ENCODE measurements at places on chromosomes 16 and 17.

- peak; percentile 83 for DNase-seq
These were observed 41.5 kb downstream of the CD300LF start for GRCh38 chr17:74671031-74671771.

DNA sequence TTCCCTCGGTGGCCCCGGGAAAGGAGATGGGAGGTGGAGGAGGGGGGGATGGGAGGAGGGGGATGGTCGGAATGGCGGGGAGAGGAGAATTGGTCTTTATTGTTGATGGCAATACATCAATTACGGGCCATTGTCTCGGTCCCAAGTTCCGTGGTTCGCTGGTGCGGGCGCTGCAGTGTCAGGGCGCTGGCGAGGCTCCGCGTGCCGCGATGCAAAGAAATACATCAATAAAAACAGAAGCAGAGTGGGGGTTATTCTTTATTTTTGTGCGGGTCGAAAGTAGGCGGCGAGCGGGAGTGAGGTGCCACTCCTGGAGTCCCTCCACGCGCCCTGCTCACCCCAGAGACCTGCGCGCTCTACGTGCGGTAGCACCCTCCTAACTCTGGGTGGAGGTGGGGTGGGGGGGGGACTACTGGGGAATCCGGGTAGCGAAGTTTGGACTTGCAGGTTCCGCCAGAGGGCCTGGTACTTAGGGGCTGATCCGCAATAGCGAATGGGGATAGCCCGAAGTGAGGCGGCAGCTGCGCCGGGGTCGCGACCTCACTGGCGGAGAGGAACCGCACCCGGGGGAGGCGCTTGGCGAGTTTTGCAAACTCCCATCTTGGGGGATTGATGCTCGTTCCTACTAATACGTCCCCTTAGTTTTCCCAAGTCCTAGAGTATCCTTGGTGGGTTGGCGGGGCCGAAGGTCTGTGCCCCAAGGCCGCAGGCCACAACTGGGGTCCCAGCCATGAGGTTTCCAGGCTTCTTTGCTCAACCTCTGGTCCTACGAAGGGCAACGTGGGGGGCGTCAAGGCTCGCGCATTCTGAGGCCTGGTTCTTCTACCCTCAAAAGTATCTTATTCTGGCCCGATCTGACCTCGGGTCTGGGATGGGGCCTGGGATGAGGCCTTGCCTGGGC lies 3.5 kb upstream of the SALL1 start:
- DNase-seq, result no peak

DNA sequence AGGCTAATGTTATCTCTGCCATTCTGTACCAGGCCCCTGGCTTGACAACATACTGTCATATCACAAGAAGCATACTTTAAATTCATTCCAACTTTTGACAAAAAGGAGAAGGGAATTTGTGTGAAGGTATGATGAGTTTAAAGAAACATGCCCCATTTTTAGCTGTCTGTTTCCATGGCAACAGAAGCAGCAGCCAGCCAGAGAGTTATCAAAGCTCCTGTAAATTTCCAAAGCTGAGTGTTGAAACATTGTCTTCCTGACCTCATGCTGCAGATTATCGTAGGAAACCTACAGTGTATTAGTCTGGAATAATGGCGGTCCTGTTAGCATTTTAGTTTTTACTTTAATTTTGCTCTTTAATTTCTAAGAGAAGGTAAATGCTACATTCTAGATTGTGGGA lies 124.9 kb downstream of the MRTFB start:
- peak; percentile 58 for DNase-seq

- no peak for DNase-seq
These were observed 49.7 kb downstream of the EPN2 start for GRCh38 chr17:19286751-19287341.

DNA sequence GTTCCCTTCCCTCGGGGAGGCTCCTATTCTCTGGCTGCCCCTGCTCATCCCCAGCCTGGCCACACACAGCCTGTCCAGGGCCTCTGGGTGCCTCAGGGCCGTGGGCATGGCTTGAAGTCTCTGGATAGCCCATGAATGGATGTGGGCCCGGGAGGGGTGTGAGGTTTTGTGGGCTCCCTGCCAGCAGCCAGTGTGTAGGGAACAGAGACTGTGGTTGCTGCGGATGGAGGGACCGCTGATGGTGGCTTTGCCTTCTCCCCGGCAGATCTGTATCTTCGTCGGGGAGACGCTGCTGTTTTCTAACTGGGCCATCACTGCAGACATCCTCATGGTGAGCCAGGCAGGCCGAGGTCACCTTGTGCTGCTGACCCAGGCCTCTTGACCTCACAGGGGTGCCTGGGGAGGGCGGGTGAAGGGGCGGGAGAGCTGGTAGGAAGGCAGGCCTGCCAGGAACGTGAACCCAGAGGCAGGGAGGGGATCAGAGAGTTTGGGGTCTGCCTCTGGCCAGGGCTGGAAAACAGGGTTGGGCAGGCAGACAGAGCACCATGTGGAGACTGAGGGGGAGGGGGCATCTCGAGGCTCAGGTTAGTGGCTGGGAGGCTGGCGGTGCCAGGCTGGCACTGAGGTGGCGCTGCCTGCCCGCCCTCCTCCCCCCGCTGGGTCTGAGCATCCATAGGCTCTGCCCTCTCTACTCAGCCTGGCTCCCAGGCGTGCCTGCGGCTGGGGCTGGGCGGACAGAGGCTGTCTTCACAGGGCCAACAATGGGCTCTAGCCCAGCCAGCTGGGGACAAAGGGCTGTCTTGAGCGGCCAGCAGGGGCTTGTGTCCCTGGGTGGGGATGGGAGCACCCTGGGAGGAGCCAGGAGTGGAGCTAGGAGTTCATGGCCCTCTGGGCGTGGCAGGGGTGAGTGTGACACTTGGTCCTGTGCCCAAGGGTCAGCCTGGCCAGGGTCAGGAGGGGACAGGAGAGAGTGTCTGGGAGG lies 21.4 kb downstream of the MYBBP1A start:
- no peak for DNase-seq

DNA sequence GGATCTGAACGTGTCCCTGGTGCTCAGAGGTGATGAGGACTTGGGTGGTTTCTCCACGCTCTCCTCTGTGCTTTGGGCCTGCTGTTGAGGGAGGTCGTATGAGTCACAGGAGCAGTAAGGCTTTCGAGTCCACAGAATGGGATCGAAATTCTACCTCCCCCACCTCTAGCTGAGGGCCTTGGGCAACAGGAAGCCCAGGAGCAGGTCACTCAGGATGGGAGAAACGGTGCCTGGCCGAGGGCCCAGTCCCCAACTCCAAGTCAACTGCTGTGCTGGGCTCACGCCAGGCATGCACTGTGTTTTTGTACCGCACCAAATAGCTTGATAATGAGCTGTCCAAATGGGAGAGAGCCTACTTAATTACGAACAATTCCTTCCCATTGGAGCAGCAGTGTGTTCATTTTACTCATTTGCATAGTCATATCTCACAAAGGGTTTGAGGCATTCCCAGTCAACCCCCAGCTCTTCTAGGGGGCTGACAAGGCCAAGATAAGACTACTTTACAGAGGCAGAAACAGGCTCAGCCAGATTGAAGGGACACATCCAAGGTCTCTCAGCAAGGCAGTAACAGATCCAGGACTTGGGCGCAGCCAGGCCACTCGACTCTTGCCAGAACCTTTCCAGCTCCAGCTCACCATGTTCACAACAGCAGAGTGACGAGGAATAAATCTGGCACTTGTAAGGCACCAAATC lies 53.6 kb downstream of the WNT3 start:
- DNase-seq, result peak; percentile 69

DNA sequence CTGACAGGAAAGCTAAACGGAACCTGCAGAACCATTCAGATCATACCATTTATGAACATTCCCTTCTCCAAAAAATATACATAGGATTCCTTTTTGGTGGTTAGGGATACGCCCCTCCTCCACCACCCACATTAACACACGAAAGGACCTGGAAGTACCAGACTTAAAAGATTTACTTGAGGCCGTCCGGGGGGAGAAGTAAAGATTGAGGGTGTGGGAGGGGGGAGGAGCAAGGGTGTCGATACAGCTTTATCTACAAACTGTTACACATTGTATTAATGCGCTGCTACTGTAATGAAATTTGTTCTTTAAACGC lies 537 bp downstream of the PALB2 start:
- peak; percentile 6 for DNase-seq

- DNase-seq, result peak; percentile 76
These were observed 48.9 kb downstream of the VMP1 start for GRCh38 chr17:59756236-59756818.

- DNase-seq, result no peak
These were observed 80.4 kb downstream of the PGS1 start for GRCh38 chr17:78458736-78459335.

DNA sequence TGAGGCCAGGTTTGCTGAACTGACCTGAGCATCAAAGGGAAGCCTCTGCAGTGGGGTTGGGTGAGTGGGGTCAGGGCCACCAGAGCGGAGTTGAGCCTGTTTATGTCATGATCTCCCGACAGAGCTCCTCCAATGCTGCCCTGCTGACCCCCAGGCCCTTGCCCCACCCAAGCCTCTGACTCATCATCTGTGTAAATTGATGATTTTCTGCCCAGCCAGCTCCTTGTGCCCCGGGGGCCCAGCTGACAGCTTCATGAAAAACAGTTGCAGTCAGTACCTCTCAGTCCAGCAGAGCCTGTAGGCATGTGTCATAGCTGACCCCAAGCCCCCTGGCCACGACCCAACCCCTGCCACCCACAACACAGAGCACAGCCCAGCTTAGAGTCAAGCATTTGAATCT lies 134.9 kb downstream of the CCT6B start:
- DNase-seq, result no peak

GRCh38 chr17:62678214-62678919 lies 50.9 kb downstream of the MRC2 start:
- no peak for DNase-seq

GRCh38 chr16:66224626-66225025 lies 141.9 kb upstream of the CDH5 start:
- DNase-seq, result peak; percentile 25

DNA sequence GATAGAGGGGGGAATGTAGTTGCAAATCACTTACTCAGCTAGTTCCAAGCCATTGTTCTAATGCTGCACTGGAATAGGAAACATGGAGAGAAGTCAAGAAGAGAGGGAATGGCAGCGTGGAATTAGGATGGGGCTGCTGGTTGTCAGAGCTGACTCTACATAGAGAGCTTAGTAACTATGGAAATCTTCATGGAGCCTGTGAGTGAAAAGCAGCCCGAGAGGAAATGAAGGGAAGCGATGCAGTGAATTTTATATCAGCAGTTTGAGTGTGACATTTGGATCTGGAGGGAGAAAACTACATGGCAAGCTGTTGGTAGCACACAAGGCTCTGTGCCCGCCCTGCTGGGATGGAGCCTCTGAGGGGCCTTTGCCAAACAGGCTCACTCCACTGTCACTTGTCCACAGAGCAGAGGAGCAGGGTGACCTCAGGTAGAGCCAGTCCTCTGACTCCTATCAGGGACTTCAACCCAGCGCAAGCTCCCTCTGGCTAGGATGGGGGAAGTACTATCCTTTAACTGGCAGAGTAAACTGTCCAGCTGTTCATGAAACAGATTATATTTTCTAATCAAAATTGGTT lies 27.9 kb upstream of the PMFBP1 start:
- DNase-seq, result no peak

DNA sequence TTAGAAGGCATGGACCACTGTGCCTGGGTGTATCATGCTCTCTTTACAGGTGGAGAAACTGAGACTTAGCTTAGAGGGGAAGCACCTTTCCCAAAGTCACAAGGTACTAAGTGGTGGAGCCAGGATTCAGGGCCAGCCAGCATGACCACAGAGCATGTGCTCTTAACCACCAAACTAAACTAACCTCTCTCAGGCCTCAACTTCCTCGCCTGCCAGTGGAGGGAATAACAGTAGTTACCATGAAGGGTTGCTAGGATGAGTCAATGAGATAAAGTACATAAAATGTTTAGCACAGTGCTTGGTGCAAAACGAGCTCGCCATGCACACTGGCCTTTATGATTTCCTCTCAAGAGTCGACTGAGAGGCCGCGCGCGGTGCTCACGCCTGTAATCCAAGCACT lies 6.4 kb upstream of the MYO1C start:
- peak; percentile 88 for DNase-seq

DNA sequence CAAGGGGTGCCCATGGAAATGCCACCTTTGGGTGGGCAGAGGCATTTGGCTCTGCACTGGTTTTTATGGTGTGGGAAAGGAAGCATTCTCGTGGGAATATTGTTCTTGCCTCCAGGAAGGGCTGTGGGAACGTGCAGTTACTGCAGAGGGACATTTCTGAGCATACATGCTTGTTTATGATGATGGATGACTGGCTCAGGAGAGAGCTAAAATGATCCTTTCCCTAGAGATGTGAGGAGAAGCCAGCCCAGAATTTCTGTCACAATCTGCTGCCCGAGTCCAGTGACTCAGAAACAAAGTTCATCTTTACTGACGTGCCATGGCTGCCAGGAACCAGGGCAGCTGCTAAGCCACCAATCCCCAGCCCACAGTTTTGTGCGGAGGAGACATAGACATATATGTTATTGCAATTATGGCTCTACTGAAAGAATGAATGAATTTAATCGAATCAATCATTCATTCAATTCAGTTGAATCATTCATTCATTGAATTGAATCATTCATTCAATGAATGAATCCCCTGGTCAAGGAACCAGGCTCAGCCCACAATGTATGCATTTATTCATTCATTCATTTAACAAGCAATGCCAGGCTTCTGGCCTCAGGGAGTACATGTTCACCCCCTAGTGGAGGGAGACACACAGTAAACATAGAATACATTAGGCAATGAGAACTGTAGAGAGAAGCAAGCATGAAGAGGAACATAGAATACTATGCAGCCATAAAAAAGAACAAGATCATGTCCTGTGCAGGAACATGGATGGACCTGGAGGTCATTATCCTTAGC lies 414.4 kb upstream of the HSBP1 start:
- DNase-seq, result peak; percentile 39

DNA sequence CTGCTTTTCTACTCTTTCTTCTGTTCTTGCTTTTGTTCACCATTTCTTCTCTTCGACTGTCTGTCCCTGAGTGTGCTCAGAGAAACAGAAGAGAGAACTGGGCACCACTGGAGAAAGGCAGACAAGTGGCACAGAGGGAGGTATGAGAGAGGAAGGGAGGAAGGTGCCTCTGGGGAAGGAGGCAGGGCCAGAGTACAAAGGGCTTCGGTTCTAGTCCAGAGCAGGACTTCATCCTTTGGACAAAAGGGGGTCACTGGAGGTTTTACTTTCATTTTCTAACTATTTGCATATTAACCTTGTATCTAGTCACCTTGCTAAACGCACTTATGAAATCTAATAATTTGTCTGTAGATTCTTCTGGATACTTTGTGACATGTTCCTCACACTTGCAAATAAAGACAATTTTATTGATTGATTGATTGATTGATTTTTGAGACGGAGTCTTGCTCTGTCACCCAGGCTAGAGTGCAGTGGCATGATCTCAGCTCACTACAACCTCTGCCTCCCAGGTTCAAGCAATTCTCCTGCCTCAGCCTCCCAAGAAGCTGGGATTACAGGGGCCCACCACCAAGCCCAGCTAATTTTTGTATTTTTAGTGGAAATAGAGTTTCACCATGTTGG lies 13.5 kb downstream of the ITGB4 start:
- DNase-seq, result no peak

GRCh38 chr16:86199871-86200695 lies 301.1 kb downstream of the IRF8 start:
- no peak for DNase-seq

Data from choroid plexus epithelial cell (primary cell).